ENCODE measurements at places on chromosomes 2 and 18.

GRCh38 chr2:172095905-172096625 lies 6.6 kb downstream of the DLX2 start:
- DNase-seq: peak; percentile 41

GRCh38 chr2:121429119-121429903 lies 101.4 kb upstream of the RNU4ATAC start:
- DNase-seq: no peak

DNA sequence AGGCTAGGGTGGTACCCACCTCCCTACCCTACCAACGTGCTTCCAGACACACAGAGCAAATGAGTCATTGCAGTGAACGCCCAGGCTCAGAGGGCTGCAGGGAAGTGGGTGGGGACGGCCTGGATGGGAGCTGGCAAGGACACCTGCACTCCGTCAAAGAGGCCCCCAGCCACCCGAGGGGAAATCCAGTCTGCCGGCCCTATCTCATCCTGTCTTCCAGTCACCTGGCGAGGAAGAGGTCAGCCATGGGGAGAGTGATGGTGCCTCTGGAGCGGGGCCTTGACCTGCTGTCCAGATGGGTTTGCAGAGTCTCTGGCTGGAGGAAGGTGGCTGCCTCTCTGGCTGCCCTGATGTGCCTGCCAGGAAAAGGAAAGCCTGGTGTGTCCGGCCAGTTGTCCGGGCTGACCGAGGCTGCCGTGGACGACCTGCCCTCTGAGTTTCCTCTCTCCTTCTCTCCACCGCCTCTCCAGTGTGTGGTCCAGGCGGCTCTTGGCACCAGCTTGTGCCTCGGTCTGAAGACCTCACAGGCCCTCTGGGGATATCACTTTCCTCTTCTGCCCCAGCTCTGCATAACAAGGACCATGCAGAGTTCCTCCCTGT lies 209.7 kb upstream of the COPS8 start:
- DNase-seq: no peak

- no peak for DNase-seq
Observed at GRCh38 chr2:189819297-189819704, 35.1 kb downstream of the PMS1 start.

DNA sequence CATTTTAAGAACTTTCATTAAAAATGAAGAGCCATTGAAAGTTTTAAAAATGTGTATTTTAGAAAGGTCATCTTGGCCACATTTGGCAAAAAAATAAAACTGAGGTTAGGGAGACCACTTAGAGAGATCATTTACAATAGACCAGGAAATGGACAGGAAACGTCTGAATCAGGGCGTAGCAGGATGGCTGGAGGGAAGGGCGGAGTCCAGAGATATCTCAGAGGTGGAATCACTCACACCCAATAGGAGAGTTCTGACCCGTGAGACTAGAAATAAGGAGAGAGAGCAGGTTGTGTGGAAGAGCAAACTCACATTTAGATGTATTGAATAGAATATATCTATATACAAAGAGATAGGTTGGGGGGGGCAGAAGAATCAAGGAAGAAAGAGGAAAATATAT lies 373.4 kb downstream of the METTL4 start:
- DNase-seq: no peak

DNA sequence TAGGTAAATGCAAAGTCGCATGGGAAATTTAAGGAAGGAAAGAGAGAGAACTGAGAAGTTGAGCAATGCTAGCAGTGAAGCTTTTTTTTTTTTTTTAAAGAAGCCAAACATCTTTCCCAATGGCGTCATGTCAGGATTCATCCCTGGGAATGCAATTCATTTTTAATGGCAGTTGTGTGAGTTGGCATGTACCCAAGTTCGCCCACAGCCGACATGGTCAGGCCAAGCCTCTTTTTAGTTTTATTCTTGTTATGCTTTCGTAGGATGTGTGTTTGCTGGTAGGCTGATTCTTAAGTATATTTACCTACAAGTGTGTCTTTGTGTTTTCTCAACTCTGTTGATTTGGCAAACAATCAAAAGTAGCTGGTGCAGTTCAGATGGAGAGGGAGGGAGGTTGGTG lies 127.6 kb upstream of the ITGA6 start:
- DNase-seq: no peak

DNA sequence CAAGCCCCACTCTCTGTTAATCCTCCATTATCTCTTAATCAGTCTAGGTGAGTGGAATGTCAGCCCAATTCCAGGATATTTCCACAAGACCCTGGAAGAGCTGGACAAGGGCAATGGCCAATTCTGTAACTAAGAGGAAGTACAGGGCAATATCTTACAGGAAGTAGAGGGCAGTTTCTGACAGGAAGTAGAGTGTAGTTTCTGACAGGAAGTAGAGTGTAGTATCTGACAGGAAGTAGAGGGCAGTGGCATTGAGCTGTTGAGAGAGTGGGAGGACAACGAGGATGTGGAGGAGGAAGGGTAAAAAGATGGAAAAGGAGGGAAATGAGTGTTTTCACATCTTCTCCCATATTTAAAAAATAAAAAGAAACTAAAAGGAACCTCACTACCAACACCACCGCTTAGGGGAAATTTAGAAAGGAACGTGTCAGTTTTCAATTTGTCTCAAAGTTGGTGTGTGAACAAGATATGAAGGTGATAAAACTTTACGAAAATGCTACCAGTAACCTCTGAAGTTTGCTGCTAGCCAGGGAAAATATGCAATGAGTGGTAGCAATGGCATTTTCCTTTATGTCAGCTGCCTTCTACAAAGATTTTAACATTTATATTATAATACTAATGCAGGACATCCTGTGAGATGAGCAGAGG lies 430.9 kb upstream of the HNRNPA3 start:
- no peak for DNase-seq

GRCh38 chr2:150601280-150602038 lies 114.0 kb upstream of the RND3 start:
- DNase-seq: no peak

DNA sequence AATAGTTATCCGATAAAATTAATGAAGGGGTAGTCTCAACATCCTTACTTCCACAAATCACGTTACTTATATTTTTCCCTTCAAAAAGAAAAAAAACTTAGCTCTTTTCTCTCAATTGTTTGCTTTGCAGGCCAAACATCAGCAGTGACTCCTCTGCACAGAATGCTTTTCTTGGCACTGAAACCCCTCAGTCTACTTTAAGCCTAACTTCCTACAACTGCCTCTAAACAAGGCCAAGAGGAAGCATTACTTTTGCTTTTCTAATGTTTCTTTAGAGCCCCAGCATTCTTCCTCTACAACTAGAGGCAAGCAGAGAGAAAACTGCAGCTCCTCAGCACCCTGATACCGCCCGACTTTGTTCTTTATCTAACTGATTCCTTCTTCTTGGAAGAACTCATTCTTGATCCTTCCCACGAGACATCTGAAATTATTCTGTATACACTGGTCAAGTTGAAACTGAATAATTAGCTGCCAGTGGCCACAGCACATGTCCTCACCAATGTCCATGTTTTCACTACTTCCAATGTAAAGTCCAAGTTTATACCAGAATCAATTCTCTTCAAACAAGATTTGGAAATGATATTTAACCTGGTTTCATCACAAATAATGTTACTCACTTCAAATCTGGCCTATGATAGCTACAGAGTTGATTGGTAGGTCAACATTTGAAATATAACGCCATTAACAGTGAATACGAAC lies 55.3 kb downstream of the DTNB start:
- DNase-seq: no peak

GRCh38 chr2:252001-252602 lies 11.7 kb downstream of the SH3YL1 start:
- no peak for DNase-seq

DNA sequence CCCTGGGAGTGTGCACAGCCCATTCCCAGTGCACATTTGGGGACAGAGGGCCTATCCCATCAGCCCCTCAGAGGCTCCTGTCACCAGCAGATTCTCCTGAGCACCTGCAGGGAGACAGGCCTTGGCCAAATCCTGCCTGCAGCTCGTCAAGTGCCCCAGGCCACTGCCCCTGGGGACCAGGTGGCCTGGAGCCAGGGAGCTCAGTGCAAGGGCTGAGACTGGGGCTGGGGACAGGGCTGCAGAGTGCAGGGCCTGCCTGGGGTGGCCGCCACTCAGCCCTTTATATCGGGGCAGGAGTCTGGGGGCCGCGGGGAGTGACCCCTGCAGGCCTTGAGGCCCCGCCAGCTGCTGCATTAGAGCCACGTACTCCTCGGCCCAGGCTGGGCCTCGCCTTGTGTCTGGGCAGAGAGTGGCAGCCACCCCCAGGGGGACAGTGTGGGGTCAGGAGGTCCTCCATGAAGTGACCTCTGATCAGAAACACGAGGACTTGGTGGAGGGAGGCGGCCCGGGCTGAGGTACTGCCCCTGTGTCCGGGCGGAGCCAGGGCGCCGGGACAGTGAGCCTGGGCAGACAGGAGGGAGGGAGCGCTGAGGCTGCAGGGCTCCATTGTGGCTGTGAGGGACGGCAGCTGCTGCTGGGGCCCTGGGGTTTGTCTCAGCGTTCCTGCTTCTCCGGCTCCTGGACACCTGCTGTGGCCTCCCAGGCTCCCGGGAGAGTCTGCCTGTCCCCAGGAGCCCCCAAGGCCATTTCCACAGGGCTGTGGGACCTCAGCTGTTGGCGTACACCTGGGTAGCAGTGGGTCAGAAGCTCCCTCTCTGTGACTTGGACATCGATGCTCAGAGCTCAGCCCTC lies 24.2 kb downstream of the GPC1 start:
- no peak for DNase-seq

GRCh38 chr18:79576686-79577351 lies 102.8 kb upstream of the CTDP1 start:
- no peak for DNase-seq

DNA sequence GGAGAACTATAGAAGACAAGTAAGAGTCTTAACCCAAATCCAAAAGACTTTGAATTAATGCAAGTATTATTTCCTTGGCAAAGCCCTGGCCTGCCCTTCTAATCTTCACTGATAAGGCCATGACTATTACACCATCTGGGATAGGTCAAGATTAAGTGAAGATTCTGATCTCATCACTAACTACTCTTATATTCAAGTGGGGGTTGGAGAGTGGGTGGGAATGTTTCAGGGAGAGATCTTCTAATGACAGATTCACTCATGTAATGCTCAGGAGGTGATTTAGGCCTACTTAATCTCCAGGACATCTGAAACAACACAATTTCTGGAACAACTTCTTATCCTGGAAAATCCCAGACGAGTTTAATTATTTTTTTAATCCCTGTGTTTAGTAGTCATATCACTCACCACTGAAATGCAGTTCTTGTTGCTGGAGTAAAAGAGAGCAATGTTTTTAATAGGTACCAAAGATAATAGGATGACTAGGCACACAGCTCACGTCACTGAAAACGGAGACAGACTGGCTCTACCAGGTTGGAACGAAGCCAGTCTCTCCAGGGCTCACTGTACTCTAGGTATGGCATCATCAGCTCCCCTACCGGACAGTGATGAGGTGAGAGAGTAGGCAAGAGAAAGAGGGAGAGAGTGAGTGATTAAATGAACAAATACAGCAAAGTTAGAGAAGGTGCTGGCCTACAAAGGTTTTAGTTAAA lies 133.1 kb downstream of the NCKAP5 start:
- no peak for DNase-seq

GRCh38 chr2:26521054-26521912 lies 43.4 kb upstream of the OTOF start:
- peak; percentile 35 for DNase-seq

- no peak for DNase-seq
Observed at GRCh38 chr2:237533668-237534161, 32.7 kb upstream of the PRLH start.

- no peak for DNase-seq
Observed at GRCh38 chr18:71878226-71878625, 665.9 kb downstream of the CBLN2 start.

GRCh38 chr2:188622601-188623260 lies 331.1 kb downstream of the GULP1 start:
- no peak for DNase-seq

GRCh38 chr2:127657232-127657595 lies 11.3 kb downstream of the GPR17 start:
- DNase-seq: no peak

- no peak for DNase-seq
Observed at GRCh38 chr18:76205906-76206305, 289.1 kb downstream of the ZNF516 start.

DNA sequence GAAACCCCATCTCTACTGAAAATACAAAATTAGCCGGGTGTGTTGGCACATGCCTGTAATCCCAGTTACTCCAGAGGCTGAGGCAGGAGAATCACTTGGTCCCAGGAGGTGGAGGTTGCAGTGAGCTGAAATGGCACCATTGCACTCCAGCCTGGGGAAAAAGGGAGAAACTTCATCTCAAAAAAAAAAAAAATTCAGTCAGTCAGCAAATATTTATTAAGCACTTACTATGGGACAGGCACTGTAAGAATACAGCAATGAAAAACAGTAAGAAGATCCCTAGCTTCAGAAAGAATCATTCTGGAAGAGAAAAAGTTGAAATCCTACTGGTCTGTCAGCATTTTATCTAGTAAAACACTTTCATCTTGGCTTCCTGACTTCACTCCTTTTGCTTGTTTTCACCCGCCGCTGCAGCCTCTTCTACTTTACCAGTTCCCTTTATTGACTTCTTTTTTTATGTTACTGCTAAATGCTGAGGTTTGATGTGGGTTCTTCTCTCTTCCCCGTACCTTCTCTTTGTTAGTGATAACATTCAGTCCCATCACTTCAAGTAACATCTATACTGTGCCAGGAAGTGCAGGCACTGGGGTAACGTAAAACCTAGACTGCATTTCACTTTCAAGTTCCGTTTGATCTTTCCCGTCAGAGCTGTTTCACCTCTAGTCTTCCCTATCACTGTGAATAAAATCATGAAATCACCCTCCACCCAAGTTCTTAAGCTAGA lies 10.8 kb upstream of the TAF4B start:
- no peak for DNase-seq

DNA sequence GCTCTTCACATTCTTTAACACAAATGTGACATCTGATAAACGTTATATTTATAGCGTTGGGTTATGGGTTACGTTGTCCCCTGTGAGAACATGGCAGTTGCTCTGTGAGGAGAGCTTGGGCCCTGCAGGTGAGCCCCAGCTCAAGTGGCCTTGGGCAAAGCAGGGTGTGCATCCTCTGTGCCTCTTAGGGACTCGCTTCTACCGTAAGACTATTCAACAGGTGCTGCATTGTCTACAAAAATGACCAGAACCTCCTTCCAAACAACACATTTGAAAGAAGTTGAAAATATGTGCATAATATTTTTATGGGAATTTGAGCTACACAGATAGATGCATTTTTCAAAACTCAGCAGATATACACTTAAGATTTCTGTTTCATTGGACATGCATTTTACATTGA lies 16.4 kb upstream of the CHMP1B start:
- no peak for DNase-seq
